Midbrain (tissue), 1 donor: ENCODE measurements at places on chromosomes 3 and 15.

DNA sequence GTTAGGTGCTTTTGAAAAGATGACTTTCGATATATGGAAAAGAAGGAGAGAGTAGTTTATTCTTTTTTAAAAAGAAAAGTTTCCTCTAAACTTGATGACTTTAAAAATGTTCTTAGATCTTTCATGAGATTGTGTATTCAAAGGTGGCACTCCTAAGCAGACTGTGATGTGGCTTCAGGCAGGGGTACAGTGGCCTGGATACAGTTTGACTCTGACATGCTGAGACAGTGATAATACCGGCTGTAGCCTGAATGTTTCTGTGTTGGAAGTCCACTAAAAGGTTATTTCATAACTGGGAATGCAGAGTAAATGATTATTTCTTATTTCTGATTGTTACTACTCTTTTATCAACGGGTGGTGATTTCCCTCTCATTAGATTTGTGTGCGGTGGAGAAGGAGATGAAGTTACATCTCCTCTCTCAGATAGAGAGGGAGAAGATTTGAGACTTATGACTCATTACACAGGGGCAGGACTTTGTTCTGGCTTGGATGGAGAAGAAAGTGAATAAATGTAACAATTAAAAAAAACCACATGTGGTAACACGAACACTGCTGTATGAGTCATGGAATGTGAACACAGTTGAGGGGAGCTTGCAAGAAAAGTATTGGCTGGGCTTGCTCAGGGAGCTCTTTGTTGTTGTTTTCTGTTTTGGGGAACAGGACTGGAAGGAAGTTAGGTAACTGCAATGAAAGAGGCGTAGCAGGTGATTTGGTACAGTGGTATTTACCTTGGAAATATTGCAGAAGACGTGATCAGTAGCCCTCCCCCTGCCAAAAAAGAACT lies 21.6 kb downstream of the SPTSSB start:
- no peak for DNase-seq

GRCh38 chr3:17730318-17730967 lies 12.0 kb downstream of the TBC1D5 start:
- no peak for DNase-seq

DNA sequence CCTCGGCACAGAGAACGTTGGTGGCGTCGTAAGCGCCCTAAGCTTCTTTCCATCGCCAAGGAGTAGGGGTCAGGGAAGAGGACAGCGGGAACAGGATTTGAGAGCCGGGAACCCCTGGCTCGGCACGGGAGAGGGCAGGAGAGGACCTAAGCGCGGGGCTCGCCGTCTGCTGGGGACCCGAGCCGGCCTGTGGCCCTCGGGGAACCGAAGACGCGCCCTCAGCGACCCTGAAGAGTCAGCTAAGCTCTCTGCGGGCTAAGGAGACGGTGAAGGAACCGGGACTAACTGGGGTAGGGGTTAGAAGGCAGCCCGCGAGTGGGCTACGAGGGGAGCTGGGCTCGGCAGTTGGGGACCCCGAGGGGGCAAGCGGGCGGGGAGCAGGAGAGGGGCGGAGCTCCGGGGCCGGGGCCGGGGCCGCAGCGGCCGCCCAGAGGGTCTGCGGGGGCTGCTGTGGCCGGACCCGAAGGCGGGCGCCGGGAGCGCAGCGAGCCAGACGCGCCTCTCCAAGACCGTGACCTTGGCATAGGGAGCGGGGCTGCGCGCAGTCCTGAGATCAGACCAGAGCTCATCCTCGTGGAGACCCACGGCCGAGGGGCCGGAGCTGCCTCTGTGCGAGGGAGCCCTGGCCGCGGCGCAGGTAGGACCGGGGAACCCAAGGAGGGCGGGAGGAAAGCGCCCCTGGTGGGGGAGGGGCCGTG lies 574 bp downstream of the CASR start:
- no peak for DNase-seq

GRCh38 chr3:173371848-173372487 lies 25.6 kb upstream of the NLGN1 start:
- DNase-seq, result peak; percentile 56

DNA sequence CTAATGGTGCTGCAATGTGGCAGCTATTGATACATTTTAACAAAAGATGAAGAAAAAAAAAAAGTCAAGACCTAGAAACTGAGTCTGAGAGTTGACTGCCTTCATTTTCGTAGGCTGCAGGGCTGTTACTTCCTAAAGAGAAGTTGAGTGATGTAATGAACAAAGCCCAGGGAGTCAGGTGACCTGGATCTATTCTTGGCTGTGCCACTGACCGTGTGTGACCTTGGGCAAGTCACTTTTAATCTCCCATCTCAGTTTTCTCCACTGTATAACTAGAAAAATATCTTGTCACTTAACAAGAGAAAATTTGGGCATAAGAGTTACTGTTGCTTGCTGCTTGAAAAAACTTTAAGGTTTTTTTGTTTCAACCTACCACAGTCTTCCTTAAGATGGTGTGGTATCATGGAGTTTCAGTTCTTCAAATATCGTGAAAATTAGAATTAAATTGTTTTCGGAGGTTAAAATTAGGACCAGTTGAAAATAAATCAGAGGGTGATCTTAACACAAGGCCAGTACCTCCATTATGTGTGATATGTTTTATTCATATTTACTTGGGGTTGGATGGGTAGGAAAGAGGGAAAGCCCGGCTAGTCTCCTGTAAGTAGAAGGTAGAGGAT lies 5.8 kb downstream of the FMN1 start:
- no peak for DNase-seq

DNA sequence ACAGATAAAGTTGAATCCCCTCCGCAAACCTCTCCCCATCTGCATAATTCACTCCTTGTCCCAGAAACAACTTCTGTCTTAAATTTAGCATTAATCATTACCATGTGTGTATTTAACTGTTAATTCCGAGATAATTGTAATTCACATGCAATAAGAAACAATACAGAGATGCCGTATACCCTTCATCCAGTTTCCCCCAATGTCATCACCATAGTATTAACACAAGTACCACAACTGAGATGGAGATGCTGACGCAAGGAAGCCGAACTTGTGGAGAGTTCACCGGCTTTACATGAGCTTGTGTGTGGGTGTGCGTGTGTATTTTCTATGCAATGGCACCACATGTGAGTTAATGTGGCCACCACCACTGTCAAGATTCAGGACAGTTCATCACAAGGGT lies 39.6 kb upstream of the SEC13 start:
- no peak for DNase-seq

DNA sequence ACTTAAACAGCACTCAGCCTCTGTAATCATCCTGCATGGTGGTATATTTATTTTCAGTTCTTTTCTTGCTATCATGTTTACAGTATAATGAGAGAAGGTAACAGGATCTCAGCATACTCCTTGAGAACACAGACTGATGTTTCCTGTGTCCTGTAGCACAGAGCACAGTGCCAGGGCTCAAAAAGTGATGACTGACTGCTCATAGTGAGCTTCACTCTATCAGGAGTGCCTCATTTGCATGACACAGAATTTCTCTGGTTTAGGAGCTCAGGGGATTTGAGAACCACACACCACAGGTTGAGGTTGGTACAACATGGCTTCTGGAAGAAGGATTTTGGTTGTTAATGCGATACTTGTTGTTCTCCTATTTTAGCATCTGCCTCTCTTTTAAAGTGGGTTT lies 68.5 kb upstream of the SLC2A2 start:
- no peak for DNase-seq

- DNase-seq, result no peak
These were observed 476 bp downstream of the IP6K2 start for GRCh38 chr3:48716508-48716981.

DNA sequence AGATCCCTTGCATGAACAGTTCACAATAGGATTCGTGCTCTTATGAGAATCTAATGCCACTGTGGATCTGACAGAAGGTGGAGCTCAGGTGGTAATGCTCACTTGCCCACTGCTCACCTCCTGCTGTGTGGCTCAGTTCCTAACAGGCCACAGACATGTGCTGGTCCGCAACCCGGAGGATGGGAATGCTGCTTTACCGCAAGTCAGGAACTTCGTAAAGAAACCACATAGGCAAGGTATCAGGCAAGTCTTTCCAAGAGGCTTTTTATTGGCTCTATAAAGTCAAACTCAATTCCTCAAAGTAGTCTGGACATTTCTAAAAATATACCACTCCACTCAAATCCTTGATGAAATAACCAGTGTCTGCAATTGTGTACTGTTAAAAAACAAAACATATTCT lies 56.1 kb downstream of the OSTN start:
- DNase-seq, result no peak

DNA sequence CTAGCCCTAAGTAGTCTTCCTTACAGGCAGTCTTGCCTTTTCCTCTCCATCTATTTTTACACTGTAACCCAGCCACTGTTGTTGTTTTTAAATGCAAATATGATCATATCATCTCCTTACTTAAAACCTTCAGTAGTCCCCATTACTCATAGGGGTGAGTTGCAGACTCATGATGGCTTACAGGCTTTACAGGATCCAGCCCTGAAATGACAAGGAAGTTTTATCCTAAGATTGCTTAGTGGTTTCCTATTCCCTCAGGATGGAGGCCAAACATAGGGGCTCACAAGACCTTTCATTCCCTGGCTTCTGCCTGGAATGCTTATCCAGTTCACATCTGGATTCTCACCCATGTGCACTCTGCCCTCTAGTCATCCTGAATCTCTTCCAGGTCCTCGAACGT lies 27.7 kb upstream of the PCOLCE2 start:
- DNase-seq, result no peak

GRCh38 chr3:46206282-46207015 lies 1.7 kb downstream of the CCR1 start:
- DNase-seq, result no peak

- DNase-seq, result no peak
These were observed 45.7 kb downstream of the EHHADH start for GRCh38 chr3:185207931-185208746.

- no peak for DNase-seq
These were observed 433.3 kb downstream of the FOXP1 start for GRCh38 chr3:71149959-71150954.

- DNase-seq, result no peak
These were observed at the start of gene COL8A1 for GRCh38 chr3:99638167-99638948. Gene COL8A1, plus strand, starts transcription at chr3:99638594. Its CDS starts 152,089 bp downstream, at chr3:99790683.

DNA sequence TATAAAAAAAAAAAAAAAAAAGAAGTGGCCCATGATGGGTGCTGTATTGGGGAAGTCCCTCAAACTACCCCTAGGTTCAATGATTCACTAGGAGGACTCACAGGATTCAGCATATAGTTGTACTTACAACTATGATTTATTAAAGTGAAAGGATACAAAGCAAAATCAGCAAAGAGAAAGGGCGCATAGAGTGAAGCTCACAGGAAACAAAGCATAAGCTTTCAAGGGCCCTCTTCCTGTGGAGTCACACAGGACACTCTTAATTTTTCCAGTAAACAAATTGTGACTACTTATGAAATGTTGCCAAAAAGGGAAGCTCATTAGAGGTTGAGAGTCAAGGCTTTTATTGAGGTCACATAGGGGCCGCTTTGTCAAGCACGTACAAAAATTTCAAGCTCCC lies 153.7 kb upstream of the GAP43 start:
- DNase-seq, result no peak

GRCh38 chr3:71973274-71974030 lies 188.5 kb upstream of the PROK2 start:
- no peak for DNase-seq

DNA sequence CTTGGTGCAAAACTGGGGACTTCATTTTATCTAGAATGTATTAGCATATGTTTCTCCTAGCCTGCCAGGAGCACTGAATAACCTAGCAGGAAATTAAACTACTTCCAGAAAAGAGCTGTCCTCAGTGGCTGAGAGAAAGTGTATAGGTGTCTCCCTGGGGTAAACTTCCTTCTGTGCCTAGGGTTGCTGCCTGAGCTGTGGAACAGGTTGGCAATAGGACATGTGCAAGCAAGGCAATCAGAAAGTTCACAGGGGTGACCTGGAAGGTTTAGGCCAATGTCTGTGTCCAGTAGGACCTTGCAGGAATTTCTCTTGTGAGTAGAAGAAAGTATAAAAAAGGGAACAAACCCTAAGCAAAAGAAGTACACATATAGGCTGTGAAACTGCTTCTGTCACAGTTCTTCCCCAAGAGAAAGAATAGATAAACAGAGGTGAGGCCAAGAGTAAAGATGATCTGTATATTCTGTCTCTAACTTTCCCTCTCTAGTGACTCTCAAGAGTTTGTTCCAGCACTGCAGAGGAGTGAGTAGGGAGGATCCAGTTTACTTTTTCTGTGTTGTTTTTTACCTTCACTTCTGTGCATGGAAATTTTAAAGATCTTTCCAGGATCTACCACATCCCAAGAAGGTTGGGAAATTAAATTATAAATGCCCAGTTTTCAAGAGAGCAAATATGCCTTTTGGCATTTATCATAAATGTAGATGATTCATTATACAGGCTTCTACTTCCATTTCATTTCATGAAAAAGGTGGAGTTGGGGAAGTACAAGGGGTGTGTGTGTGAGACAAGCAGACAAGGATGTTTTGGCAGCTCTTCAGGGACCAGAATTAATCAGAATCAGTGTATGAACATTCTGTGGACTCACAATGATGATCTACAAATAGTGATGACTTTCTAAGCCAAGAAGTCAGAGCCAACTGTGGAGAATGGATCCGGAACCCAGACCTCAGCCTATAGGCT lies 155.2 kb downstream of the RBPMS2 start:
- no peak for DNase-seq

GRCh38 chr15:101157721-101158120 lies 94.1 kb downstream of the CHSY1 start:
- no peak for DNase-seq

- DNase-seq, result no peak
These were observed 200.4 kb downstream of the ADAMTSL3 start for GRCh38 chr15:83854321-83854720.

DNA sequence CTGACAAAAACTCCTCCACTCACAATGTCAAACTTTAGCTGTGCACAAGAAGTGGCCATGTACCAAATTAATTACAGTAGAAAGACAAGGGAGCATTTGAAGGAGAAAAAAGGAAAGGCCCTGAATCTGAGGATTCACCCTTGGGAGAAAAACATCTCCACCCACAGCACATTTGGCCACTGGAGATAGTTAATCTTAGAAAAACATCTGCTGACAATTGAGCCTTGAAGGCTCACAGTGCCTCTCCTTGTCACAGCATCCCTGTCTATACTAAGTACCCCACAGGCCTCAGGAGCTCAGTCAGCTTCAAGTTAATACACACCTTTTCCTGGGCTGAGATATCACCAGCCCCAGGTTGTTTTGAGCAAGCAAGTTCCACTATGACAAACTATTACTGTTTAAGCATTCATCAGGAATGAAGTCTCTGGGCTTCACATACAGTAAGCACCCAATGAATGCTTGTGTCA lies 78.1 kb upstream of the SETMAR start:
- no peak for DNase-seq
